NCI-H1092 (cell line): ENCODE measurements at places on chromosomes 12 and 14.

DNA sequence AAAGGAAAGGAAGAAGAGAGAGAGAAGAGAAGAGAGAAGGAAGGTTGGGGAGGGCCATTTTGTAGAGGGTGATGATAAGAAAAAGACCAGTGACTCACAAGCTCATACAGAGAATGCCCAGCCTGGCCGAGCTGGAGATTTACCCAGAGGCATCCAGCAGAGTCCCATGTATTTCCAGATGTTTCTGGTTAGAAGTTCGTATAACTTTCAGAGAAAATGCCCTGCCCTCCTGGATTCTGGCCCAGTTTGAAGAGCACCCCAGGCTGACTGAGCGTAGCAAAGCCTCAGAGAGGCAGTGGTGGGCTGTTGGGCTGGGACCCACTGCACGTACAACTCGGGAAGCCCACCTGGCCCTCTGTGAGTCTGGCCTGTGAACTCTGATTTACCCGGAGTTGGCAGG is 221.8 kb downstream of the SLC41A2 start:
- DNase-seq: no peak

DNA sequence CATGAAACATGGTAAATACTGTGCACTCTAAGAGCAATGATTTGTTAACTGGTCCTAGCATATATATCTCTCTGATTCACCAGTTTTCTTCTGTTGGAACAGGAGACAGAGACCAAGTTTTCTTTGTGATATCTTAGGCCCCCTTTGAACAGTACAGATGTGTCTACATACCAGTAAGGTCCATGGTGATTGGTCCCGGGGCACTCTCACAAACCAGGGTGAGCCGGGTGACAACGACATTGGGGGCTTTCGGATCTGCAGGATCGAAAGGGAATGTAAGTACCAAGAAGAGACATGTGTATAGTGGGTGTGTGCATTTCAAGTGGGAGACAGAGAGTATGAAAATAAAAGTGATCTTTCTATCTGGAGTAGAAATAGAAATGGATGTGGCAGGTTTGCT is 11.3 kb upstream of the ERP27 start:
- no peak for DNase-seq

- no peak for DNase-seq
Observed at GRCh38 chr12:3085341-3086139, 8.4 kb downstream of the TSPAN9 start.

- no peak for DNase-seq
Observed at GRCh38 chr12:49804821-49805220, 23.4 kb downstream of the NCKAP5L start.

DNA sequence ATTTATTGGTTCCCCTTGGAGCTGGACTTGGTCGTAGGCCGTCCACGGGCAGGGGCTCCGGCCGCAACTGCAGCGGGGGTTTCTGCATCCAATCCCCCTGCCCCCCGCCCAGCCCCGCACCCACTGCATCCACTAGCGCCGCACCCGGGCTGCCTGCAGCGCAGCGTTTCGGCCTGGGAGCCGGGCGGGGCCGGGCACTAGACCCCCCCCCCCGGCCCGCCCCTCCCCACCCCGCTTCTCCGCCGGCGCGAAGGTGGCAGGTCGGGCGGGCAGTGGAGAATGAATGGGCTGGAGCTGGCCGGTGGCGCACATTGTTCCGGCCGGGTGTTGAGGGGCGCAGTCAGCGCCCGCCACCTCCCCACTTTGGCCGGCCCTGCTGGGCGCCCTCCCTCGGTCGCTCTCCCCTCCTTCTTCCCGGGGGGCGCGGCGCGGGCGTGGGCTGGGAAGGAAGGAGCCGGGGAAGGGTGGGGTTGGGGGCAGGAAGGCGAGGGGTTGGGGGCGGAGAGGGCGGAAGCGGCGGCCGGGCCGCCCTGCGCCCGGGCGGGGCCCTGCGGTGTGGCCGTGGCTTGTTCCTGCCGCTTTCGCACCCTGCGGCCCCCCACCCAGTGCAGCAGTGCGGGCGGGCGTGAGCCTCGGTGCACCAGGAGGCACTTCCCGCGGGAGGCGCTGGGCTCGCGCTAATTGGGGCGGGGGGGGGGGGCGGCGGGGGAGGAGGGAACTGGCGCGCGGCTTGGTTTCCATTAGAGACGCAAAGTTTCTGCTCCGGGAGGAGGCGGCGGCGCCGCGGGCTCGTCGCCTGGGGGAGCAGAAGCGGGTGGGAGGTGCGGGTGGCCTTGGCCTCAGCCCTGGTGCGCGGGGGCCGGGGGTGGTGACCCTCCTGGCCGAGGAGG is 841 bp downstream of the CALM1 start:
- DNase-seq: peak; percentile 18

DNA sequence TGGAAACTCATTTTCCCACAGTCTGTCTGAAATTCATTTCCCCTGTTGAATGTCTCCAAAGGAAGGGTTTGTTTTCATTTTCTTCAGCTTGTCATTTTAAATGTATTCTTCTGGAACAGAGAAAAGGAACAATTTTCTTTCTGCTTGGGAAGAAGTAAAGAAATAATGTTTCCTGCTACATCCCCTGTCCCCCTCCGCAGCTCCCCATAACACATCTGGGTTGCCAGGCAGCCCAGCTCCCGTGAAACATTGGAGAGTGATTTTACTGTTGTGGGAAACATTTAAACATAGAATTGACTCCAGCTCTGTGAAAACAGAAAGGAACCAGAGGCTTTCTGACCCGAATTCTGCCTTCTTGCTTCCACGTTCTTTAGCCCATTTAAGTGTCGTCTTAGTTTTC is 159.5 kb downstream of the TMEM132C start:
- no peak for DNase-seq

- DNase-seq: no peak
Observed at GRCh38 chr14:69695322-69696203, 71.4 kb upstream of the SRSF5 start.

GRCh38 chr12:4819654-4820053 is 90.1 kb upstream of the KCNA1 start:
- DNase-seq: no peak

GRCh38 chr12:121888478-121889273 is at the start of gene PSMD9:
TSS of gene PSMD9 (plus strand) at chr12:121888790. CDS start at chr12:121888857, 67 bp downstream.
- peak; percentile 94 for DNase-seq

DNA sequence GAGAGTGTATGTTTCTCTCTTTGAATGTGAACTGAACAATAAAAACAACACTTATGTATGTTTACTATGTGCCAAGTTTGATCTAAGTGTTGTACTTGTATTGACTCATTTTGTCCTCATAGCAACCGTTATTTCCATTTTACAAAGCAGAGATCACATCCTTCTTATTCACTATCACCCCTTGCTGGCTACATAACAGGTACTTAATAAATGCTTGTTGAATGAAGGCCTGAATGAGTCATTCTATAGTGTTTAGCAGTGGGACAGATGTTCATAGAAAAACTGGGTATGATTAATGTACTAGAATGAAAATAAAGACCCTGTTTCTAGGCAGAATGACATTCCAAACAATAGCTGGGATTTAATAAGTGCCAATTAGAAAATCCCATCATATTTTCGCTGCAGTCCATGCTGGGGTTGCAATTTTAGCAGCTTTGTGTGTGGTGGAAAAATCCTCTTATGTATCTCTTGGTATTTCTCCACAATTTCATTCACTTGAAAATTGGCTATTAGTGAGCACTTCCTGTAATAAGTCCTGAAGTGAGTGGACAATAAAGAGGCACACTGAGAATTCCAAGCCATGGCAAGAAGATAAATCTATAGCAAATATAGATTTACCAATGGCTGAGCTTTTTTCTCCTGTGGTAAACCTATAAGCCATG is 86.0 kb downstream of the FAR2 start:
- no peak for DNase-seq

DNA sequence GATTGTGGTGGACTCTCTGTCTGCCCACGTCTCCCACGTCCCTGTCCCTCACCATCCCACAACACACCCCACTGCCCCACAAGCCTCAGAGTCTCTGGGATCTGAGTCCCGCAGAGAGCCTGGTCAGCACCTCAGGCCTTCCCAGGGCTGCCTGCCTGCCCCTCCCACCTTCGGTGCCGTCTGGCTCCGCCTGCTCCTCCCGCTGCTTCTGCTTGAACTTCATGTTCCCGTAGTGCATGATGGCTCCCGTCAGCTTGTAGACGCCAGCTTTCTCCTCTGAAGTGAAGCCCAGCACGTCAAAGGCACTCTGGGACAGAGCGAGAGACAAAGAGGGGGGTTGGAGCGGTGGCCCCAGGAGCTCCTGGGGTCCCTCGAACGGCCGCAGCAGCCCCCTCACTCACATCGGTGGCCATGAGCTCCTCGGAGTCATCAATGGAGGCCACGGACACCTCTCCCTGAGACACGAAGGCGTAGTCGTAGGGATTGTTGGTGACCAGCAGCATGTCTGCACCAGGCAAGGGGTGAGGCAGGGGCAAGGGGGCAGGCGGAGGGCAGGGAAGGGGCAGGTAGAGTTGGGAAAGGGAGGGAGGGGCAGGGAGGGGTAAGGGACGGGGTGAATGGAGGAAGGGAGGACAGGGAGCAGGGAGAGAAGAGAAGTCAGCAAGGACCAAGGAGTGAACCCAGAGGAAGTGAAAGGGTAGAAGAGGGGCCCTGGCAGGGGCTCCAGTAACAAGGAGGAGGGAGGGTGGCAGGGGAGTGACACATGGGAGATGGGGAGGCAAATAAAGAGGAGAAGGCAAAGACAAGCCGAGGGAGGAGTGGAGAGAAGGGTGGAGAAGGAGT is 5.6 kb downstream of the MYH6 start:
- no peak for DNase-seq

GRCh38 chr12:130127532-130127911 is 34.7 kb upstream of the FZD10 start:
- DNase-seq: no peak

- no peak for DNase-seq
Observed at GRCh38 chr12:47244835-47245234, 165.1 kb upstream of the AMIGO2 start.

DNA sequence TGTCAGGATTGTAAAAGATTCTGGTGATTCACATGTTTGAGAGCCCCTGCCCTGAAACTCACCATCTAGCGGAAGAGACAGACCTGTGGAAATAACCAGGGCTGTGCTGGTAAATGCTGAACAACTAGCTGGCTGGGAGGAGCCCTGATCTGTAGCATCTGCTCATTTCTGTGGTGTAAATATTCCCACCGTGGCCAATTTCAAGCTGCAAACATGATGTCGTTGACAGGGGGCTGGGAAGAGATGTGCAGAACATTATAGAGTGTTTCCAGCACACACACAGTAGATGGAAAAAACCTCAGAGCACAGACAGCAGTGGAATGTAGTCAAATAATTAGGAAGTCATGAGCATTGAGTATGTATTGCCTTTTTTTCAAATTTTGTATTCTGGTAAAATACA is 138.2 kb downstream of the PHETA1 start:
- DNase-seq: no peak

DNA sequence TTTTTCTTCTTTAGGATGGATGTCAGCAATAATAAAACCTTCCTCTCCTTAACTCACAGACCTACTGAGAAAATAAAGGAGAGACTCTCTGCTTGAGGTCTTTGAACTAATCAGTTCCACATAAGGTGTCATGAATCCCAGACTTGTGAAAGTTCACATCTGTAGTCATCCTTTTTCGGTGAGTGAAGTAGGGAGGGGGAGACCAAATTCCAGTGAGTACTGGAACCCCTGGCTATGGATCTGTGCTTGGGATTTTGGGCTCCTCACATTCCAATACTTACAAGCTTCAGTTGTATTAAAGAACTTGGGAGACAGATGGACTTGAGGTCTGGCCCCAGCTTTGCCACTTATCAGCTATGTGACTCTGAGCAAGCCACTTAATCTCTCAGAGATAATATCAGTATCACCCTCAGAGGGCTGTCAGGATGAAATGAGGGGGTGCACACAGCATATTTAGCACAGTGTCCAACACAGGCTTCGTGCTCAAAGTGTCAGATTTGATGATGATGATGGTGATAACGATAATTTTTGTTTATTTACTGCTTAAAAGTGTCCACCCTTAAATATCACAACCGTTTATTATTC is 34.8 kb upstream of the APPL2 start:
- no peak for DNase-seq
